ENCODE measurements at places on chromosomes 13 and 19.

- no peak for DNase-seq
These were observed 59.3 kb downstream of the ITGBL1 start for GRCh38 chr13:101511766-101512165.

GRCh38 chr13:46839399-46839798 is 42.4 kb upstream of the ESD start:
- no peak for DNase-seq

GRCh38 chr13:27830010-27830409 is 37.7 kb downstream of the GSX1 start:
- DNase-seq = peak; percentile 42

DNA sequence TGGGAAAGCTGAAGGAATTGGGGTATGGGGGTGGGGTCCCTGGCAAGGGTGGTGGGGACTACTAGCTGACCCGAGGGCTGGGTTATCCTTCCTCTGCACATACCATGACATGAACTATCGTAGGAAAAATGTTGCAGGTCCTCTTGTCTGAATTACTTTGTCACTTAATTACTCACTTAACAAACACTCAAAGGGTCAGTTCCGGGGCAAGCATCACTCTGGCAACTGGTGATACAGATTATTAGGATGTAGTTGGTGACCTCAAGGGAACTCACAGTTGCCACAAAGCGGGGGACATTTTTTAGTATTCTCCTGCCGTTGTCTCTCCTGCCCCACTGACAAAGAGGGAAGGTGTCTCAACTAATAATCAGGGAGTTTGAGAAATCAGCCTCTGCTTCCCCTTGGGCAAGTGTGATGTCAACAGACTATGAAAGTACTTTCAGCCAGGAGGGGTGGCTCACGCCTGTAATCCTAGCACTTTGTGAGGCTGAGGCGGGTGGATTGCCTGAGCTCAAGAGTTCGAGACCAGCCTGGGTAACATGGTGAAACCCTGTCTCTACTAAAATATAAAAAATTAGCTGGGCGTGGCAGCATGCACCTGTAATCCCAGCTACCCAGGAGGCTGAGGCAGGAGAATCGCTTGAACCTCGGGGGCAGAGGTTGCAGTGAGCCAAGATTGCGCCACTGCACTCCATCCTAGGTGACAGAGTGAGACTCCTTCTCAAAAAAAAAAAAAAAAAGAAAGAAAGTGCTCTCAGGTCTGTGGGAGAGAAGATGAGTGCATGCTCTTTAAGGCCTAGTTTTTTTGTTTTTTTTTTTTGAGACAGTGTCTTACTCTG is 10.3 kb downstream of the DNAJB1 start:
- DNase-seq = no peak

DNA sequence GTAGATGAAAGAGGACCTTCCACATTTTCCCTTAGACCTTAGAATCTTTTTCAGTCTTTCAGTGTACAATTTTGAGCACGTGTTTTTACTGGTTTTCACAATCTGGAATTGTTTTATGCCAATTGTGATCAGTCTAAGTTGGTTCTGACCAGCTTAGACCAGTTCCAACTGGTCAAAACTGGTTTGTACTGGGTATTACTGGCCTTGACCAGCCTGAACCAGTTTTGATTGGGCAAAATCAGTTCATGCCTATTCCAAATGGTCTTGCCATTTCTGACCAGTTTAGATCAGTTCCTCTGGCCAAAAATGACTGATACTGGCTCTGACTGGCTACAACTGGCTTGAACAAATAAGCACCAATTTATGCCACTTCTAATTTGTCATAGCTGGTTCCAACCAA is 36.4 kb downstream of the ZNF585A start:
- no peak for DNase-seq

DNA sequence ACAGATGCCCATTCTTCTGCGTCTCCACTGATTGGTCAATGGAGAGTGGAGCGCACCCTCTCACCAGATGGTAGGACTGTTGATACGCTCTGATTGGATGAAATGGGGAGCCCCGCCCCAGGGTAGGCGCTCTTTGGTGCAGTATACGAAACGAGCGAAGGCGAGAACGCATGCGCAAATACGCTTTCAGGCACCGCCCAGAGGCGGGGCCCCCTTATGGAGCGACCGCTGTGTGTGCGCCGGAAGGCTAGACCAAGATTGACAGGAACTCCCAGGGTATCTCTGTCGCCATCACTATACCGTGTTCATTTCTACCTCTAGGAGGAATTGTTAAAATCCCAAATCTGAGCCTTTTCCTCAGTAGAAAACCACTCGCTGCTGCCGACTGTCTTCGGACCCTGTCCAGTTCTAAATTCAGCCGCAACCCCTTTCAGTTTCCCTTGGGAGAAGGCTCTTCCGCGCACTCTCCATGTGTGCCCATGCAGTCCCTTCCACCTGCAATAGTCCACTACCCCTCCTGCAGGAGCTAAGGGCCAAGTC is 720 bp upstream of the HNRNPL start:
- no peak for DNase-seq

- DNase-seq = no peak
These were observed 34.6 kb upstream of the SOX1 start for GRCh38 chr13:112032186-112032993.

- DNase-seq = no peak
These were observed 23.8 kb downstream of the LRFN3 start for GRCh38 chr19:35959968-35960320.
